ENCODE measurements at places on chromosomes 6 and 20.

DNA sequence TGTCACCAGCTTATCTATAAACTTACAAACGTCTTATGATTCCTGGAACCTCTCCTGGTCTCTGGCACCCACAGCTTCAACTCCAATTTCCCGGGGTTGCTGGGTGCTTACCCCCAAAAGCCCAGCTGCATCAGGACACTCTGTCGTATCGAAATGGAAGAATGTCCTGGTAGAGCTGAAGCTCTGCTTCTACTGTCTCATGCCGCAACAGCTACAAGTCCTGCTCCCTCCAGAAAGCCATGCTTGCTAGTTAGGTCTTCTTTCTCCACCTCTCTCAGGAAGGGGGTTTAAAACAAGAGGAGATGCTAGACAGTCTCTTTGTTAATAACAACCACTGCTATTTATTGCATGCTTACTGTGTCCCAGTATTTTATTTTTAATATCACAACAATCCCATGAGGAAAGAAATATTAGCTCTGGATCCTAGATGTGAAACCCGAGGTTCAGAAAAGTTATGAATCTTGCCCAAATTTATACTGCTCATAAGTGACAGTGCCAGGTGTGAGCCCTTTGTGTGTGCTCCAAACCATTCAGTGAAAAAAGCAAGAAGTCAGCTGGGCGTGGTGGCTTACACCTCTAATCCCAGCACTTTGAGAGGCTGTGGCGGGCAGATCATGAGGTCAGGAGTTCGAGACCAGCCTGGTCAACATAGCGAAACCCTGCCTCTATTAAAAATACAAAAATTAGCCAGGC is 82.3 kb upstream of the GCM1 start:
- DNase-seq = no peak

- DNase-seq = no peak
Measured at GRCh38 chr20:2403291-2404052, 22.8 kb downstream of the TGM6 start.

DNA sequence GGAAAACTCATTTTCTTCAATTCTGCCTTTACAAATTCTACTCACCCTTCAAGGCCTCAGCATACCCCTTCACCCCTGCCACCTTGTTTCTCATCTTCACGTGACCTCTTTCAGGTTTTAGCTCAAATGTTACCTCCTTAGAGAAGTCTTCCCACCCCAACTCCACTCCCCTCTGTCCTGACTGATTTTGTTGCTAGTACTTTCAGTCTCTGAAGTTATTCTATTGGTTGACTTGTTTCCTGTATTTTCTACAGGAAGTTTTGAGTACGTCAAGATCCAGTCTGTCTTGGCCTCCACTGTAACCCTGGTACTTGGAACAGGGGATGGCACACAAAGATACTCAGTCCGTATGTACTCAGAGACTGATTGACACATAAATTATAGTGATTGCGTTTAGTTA is 296.1 kb downstream of the DHX35 start:
- no peak for DNase-seq

- no peak for DNase-seq
Measured at GRCh38 chr6:65123521-65123920, 583.5 kb downstream of the EYS start.

DNA sequence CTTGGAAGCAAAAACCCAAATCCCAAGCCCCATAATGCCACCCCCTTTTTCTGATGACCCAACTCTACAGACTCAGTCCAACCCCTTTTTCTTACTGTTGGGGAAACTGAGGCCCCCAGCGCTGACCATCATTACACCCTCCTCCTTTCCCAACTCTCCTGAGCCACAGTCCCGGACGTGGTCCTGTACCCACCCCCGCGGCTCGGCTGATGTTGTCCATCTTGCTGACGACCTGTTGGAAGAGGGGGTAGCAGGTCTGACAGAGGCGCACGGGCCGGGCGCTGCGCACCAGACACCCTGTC is 533 bp downstream of the OSTM1 start:
- no peak for DNase-seq

- no peak for DNase-seq
Measured at GRCh38 chr20:62890444-62890843, 28.8 kb upstream of the TCFL5 start.

- DNase-seq = no peak
Measured at GRCh38 chr20:16490696-16491095, 82.6 kb downstream of the KIF16B start.

GRCh38 chr6:131321589-131321988 is 186.3 kb downstream of the AKAP7 start:
- DNase-seq = no peak

DNA sequence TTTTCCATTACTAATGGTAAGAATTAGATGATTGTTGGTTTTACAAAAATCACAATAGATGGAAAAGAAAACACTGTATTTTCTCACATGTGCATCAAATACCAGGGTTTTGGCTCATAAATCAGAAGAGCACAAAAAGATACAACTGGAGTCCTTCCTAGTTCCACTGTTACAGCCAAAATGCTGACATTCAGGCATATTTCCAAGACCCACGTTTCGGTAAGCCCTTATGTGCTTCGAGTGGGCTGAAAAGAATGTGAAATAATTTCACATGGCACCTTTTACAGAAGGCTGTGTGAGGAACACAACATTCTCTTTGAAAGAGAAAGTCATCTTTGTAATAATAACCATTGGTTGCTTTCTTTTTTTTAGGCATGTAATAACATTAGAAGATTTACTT is 326.7 kb upstream of the FLRT3 start:
- no peak for DNase-seq

DNA sequence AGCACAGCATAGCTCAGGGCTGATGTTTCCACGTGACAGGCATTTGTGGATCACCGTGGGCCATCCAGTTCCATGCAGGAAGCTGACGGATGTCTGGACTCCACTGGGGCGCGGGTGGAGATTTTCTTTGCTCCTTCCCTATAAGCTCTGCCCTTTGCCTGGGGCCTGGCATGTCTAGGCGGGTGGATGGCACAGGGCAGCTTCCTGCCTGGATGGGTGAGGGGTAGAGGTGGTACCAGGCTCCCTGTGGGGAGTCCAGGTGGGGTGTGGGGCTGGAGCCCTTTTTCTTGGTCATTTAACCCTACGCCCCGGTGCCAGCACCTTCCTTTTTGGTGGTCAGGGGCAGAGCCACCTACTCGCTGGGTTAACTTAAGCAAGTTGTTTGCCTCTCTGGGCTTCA is 10.4 kb downstream of the FAM110A start:
- DNase-seq = no peak

DNA sequence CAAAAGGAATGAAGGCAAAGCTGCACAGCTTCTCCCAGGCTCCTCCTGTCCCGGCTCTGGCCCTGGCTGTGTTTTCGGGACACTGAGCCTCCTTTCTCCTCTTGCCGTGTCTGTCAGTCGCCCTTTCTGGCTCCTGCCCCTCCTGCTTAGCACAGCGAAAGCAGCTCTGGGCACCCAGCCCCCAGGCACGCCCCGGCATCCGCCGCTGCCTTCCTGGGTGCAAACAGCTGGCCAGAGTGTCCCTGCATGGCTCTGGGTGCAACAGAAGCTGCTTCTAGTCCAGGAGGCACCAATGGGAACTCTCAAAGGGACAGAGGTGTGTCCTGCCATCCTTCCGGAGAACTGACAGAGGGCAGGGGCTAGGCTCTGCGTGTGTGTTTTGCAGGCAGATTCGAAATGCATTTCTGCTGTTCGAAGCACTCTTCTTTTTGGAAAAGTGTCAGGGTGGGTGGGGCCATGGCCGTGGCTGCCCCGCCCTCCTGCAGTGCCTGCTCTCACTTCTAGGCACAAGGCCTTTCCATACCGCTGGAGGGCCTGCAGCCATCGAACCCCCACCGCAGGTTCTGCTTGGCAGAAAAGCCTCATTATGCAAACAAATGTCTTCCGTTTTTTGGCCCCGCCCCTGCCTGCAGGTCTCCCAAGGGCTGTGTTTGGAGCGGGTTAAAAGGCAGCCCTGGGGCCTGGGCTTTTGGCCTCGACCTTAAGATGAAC is 15.5 kb downstream of the COL9A3 start:
- peak; percentile 84 for DNase-seq

DNA sequence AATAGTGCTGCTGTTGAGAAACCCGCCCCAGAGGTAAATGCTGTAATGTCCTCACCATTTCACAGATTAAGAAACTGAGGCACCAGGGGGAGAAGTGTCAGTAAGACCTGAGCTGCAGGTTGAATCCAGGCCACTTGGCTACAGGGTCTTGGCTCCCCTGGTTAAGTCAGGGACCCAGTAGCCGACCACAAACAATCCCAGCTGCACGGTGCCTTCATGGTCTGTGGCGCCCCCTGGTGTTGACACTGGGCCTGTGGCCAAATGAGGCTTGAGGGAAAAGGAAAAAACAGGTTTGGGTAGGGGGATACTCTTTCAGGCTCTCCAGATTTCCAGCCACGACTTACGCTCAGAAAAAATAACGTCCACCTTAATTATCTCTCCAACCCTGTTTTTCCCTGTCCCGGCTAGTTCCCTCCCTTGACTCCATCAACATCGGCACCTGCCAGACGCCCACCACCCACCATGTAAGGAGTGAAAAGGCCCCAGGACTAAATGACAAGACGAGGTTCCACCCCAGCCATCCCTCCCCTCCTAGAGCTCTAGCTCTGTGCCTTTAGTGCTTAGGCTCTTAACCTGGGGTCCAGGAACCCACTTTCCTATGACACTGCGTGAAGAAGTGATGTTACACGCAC is 47.7 kb upstream of the POLR1H start:
- peak; percentile 26 for DNase-seq

GRCh38 chr20:38267901-38268514 is 7.5 kb upstream of the KIAA1755 start:
- DNase-seq = no peak

DNA sequence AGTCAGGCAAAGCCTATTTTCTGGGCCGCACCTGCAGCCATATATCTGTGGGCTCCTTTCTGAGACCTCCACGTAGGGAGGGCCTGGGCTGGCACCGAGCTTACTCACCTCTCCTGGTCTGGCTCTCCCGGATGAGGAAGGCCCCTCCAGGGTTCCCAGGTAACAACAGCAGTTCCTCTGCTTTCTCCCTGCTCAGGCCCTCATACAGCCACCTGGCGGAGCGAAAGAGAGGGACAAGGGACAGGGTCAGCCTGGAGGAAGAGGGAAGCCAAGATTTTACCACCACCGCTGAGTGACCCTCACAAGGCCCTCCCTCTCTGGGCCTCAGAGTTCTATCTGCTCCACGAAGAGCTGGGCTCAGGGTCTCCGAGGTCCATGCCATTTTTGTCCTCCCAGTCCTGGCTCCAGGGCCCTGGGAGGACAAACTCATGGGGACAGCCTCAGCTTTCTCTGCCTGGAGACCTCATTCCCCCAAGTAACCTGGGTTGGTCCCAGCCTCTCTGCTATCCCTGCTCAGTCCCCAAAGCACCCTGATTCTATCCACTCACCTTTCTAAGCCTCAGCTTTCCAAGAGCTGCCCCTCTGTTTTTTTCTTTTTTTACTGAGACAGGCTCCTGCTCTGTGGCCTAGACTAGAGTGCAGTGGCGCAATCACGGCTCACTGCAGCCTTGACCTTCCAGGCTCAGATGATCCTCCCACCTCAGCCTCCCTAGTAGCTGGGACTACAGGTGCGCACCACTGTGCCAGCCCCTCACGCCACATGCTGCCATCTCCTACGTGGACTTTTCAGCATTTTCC is 13.3 kb downstream of the SLA2 start:
- no peak for DNase-seq

- DNase-seq = peak; percentile 44
Measured at GRCh38 chr6:147322299-147323162, 118.3 kb downstream of the STXBP5 start.

DNA sequence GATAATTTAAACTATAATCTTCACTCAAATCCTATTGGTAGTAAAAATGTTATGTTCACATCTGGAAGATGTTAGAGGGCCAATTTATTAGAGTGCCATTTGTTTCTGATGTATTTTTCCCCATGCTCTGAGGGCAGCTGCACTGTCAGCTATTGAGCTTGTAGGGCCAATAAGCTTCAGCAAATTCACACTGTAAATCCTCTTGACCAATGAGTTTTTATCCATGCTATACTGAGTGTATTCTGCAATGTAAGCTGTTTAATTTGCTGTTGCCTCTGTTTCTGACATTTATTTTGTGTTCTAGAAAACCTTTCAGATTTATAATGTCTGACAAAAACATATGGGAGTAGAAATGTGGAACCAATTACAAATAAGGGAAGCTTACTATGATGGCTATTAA is 62.6 kb downstream of the OGFRL1 start:
- no peak for DNase-seq

DNA sequence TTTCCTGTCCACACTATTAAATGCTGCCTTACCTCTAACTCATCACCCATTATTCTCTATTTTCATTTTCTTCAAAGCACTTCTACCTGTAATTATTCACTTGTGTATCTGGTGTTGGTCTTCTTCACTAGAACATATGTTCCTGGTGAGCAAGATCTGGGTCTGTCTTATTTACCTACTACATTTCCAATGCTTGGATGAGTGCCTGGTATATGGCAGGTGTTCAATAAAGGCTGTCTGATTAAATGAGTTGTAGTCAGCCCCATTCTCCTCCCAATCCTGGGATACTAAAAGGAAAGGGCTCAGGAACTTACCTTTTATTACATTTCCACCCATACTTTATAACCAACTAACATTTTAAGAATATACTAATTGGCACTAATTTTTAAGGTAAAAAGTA is 61.0 kb downstream of the CEP162 start:
- no peak for DNase-seq

DNA sequence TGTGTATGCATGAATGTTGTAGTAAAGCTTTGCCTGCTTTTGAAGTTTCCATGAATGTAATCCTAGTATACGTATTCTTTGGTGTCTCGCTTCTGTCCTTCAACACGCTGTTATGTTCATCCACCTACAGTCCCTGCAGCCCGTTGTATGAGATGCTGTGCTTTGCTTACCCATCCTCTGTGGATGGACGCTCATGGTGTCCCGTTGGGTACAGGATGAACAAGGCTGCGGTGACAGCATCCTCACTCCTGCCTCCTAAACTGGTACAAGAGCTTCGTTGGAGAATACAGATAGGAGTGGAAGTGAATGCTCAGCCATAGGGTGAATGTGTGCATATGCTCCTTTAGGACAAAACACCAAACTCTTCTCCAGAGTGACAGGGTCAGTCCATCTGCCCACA is 366.2 kb downstream of the ZFAND3 start:
- no peak for DNase-seq

DNA sequence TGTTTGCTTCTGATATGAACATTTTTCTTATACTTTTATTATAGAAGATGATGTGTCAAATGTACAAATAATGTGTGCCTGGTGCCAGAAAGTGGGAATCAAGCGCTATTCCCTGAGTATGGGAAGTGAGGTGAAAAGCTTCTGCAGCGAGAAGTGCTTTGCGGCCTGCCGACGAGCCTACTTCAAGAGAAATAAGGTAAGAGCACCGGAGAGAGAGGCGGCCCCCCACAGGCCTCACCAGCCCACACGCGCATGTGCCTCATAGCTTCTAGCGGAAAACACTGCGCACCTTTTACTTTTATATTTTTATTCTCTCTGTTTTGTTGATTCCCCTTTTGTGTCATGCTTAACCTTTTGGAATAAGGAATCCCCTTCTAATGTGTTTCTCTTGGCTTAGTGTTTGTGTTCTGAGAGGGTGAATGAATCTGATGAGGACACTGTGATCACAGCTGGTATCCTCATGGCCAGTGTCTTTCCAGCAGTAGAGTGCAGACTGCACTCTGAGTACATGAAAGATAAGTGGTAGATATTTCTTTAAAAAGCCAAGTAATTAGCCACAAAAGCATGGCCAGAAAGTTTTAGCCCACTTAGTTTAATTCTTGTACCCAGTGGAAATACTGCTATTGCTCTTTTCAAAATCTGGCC is 43.6 kb downstream of the SOBP start:
- no peak for DNase-seq

GRCh38 chr6:90397929-90398674 is 101.5 kb upstream of the BACH2 start:
- DNase-seq = no peak

GRCh38 chr6:119067091-119067490 is 11.4 kb downstream of the FAM184A start:
- DNase-seq = no peak

GRCh38 chr6:48135323-48136084 is 24.5 kb upstream of the PTCHD4 start:
- DNase-seq = no peak
